ENCODE measurements at places on chromosomes 1 and 21.

DNA sequence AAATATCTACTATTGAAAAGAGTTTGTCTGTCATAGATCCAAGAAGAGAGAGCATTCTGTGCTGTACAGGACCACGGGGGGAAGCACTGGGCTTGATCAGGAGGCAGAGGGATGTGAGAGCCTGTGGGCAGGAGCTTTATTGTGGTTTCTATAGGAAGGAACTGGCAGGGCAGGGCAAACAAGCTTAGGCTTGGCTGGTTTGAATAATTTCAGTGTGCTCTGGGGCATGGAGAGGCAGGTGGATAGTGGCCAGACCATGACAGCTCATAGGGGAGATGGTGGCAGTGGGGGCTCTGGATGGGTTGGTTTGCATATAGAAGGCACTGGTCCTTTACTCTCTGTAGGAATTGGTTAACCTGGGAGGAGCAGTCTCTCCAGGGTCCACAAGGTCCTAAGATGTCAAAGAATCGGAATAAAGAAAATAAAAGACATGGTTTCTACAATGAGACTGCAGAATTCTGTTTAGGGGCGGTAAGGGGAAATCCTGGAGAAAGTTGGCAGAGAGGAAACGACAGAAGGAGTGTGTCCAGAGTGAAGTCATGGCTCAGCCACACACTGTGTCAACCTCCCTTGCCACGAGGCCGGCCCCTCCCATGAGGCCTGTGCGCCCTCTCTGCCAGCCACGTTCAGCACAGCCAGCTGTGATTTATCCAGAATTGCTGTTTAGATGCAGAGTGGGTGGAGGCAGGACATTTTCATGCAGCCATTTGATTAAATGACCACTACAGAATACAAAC, 81.7 kb upstream of the PGBD5 start:
- DNase-seq, result no peak

- DNase-seq, result no peak
Measured at GRCh38 chr1:42851420-42851819, 5.0 kb downstream of the ZNF691 start.

DNA sequence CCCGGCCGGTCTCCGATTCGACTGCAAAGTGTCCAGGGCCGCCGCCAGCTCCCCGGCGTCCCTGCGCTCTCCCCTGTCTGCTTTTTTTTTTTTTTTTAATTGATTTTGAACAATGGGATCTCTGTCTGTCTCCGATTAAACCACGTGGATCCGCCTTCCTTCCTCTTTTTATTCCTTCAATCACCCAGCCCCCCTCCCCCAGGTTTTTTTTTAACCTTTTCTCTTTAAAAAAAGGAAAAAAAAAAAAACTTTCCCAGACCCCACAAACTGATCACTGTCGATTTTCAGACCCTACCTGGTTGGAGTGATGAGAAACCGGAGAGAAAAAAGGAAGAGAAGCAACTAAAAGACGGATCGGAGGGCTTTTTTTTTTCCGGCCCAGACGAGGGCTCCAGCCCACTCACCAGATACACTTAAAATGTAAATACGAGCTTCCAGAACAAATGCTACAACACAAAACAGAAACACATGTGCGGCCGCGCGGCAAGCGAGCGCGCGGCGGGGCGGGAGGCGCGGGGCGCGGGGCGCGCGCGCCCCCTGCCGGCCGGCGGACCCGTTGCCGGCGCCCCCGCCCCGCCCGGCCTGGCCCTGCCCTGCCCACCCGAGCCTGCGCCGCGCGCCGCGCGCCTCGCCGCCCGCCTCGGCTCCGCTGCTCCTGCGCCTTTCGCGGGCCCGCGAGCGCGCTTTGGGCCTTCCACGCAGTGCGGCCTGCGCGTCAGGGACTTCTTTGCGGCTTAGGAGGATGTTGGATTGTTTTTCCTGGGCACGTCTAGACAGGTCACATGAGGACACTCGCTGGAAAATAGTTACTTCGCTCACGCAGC, at the start of gene RCC2:
Gene RCC2, minus strand, starts transcription at position 428 of the 824 bp plus-strand sequence. CDS start 1,163 bp downstream, outside the sequence.
- DNase-seq, result no peak

GRCh38 chr1:57857809-57858208, 433.9 kb upstream of the DAB1 start:
- no peak for DNase-seq

DNA sequence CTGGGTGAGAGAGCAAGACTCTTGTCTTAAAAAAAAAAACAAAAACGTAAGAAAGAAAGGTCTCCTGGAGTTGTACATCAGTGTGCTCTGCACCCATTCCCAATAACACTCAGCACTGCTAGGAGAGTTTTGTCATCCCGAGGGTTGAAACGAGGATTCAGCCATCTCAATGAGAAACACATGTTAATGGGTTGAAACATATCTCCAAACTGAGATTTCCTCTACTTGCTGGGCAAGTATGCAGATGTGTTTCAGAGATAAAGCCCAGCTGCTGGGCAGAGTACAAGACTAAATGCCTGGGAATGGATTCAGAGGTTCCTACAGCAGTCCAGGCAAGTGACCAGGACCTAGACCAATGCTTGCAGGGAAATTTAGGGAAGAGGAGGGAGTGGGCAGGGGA, 2.6 kb upstream of the MFN2 start:
- DNase-seq, result no peak

- no peak for DNase-seq
Measured at GRCh38 chr1:208821939-208822338, 577.8 kb upstream of the PLXNA2 start.

DNA sequence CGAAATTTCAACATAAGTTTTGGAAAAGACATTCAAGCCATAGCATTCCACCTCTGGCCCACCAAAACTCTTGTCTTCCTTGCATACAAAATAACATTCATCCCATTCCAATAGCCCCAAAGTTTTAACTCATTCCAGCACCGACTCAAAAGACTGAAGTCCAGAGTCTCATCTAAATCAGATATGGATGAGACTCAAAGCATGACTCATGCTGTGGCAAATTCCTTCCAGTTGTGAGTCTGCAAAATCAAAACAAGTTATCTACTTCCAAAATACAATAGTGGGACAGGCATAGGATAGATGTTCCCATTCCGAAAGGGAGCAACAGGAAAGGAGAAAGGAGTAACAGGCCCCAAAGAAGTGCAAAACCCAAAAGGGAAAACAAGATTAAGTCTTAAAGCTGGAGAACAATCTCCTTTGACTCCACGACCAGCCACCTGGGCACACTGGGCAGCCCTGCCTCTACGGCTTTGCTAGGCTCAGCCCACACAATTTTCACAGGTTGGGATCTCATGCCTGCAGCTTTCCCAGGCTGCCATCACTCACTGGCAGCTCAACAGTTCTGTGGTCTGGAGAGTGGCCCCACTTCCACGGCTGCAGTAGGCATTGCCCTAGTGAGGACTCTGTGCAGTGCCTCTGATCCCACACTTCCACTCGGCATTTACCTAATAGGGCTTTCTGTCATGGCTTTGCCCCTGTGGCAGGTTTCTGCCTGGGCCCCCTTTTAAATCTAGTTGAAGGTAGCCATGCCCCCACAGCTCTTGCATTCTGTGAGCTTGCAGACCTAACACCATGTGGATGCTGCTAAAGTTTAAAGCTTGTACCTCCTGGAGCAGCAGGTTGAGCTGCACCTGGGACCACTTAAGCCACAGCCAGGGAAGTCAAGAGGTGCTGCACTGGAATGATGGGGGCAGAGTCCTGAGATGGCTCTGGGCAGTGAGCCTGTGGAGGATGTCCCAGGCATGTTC, 51.0 kb downstream of the RUNX3 start:
- DNase-seq, result no peak

DNA sequence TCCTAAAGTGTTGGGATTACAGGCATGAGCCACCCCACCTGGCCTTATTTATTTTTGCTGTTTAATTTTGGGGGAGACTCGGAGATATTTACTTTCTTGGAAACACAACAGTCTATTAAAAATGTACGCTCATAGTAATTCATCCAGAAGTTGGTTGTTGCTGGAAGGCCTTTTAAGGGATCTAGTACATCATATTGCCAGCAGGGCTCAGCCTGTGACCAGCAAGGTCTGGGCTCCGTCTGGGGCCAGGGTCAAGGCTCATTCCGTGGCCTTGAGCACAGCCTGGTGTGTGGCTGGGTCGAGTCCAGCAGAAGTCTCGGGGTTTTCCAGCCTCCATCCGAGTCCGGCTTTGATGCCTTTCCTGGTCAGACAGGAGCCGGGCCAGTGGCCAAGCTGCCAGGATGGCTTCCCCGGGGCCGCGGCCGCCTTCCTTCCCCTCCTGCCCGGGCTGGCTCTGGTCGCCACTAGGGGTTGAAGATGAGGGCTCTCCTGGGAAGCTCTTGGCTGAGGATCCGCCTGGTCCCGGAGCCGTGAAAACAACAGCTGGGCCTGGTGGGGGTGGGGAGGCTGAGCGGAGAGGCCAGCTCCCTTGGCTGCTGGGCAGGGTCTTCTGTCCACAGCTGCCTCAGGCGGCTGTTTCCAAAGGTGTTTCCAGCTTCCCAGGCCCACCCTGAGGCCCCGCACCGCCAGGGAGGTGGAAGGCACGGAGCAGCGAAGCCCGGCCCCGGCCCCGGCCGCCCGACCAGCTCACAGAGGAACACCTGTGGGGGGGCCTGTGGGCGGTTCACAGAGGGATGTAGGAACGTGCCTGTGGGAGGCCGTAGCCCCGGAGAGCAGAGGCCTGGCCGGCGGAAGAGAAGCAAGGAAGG, 5.1 kb upstream of the VWA1 start:
- DNase-seq, result no peak
